ENCODE measurements at places on chromosomes 1 and 21. TPM values are rescaled to one million over a fixed set of nuclear protein-coding genes. Genes with fewer than 3 reads are reported as not detected.
A peak's percentile ranks its signal among the peaks of the same experiment; 100 is the strongest.

The FAM72D gene
- 8.3 TPM for total RNA-seq

The OR6K3 gene
- total RNA-seq: not detected

The FCRL5 gene
- total RNA-seq: not detected

The TRIM17 gene
- 55.5 TPM for total RNA-seq

DNA sequence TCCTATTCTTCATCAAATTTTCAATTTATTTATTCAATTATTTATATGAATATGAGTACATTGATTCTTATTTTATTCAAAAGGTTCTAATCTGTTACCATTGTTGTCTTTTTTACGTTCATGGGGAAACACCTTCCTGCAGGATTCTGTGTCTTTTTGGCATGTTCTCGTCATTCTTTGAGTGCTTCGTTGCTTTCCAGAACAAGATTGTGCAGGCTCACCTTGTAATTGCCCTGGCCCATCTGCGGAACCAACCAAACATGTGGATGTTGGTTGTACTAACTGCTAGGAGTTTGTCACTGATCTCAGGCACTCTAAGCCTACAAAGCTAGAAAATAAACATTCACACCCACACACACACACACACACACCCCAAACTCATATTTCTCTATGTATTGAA lies 182.1 kb downstream of the TTLL7 start:
- H3K36me3 ChIP-seq: no peaks in the 10 kb centered on the region
- DNase-seq: no peak
- H3K4me3 ChIP-seq: no peak overlapping the region

DNA sequence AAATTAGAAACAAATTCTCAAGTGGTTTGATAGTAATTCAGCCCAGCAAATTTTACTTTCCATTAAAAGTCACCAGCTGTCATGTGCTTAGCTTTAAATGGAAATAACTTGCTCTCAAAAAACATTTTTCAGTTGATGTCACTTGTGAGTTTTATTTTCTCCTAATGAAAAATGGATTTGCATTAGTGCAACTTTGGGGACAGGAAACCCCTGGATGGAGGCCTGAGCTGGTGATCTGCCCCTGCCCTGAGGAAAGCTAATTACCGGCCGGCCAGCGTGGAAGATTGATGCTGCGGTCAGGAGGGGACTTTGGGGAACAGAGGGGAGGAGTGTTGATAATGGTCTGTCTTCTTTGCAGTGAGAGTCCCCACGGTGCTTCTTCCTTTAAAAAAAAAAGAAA lies 66.8 kb upstream of the ANGPTL1 start:
- no peak for DNase-seq
- no peaks in the 10 kb centered on the region for H3K4me1 ChIP-seq
- H3K4me3 ChIP-seq: no peak overlapping the region
- H3K27ac ChIP-seq: no peak overlapping the region
- H3K27me3 ChIP-seq: no peaks in the 10 kb centered on the region
- H3K36me3 ChIP-seq: no peaks in the 10 kb centered on the region

- DNase-seq: no peak
- H3K27me3 ChIP-seq: no peaks in the 10 kb centered on the region
- no peak overlapping the region for H3K27ac ChIP-seq
- H3K4me1 ChIP-seq: peaks cover 4% of the 10 kb centered on the region
- H3K36me3 ChIP-seq: no peaks in the 10 kb centered on the region
These were observed 14.7 kb downstream of the MTHFR start for GRCh38 chr1:11790880-11791715.

- DNase-seq: no peak
- no peak overlapping the region for H3K27ac ChIP-seq
- peaks cover 43% of the 10 kb centered on the region for H3K4me1 ChIP-seq
- peaks cover 7% of the 10 kb centered on the region for H3K27me3 ChIP-seq
- H3K36me3 ChIP-seq: no peaks in the 10 kb centered on the region
- no peak overlapping the region for H3K4me3 ChIP-seq
These were observed 2.5 kb downstream of the FOXO6 start for GRCh38 chr1:41363591-41364320.

DNA sequence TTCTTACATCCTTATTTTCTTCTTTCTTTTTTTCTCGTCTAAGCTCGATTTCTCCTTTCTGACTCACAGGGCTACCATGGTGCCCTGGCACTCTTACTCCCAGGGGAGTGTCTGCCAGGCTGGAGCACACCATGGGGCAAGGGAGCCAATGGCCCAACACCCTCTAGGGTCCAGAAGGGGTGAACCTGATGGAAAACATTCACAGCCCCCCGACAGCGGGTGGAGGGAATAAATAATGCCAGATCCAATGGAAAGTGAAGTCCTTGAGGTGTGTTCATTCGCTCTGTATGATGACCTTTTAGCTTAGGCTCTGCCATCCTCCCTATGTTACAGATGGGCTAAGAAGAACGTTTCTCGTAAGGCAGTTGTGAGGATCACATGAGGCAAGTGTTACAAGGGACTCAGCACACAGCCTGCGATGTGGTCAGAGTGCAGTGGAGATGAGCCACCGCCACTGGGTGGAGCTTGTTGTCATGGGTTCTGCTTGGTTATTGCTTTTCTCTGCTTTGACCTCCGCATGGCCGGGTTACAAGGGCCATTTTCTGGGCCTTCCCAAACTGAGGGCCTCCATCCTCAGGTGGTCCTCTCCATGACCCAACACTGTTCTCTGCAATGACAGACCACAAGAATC lies 3.5 kb upstream of the FCMR start:
- H3K4me1 ChIP-seq: peaks cover 19% of the 10 kb centered on the region
- H3K4me3 ChIP-seq: no peak overlapping the region
- no peaks in the 10 kb centered on the region for H3K27me3 ChIP-seq
- H3K27ac ChIP-seq: no peak overlapping the region

DNA sequence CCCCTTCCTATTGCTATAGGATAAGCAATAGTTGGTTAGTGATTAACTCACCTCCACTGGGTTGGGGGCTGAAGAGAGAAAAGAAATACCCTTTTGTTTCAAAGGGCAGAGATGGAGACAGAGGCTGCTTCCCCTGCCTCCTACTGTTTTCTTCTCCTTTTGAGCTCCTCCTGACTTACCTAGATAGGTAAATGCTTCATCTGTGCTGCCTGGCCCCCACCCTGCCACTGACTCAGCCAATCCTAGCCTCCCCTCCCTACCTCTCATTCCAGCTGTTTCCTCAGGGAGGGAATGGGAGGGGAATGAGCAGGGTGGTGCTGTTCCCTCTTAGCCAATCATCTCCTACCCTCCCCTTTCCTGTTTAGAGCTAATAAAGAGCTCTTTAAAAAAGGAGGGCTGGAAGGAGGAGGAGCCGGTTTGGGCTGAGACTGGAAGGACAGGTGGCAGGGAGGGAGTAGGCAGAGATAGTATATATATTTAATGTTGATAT lies at the start of gene C1orf116:
TSS of gene C1orf116 (minus strand) at position 229 of the 490 bp plus-strand sequence. CDS start 5,158 bp downstream, outside the sequence.
- H3K27ac ChIP-seq: peak within 1 kb of the TSS; percentile 83
- peak within 1 kb of the TSS; percentile 50 for H3K4me3 ChIP-seq
- H3K36me3 ChIP-seq: no peaks in the 10 kb centered on the region

DNA sequence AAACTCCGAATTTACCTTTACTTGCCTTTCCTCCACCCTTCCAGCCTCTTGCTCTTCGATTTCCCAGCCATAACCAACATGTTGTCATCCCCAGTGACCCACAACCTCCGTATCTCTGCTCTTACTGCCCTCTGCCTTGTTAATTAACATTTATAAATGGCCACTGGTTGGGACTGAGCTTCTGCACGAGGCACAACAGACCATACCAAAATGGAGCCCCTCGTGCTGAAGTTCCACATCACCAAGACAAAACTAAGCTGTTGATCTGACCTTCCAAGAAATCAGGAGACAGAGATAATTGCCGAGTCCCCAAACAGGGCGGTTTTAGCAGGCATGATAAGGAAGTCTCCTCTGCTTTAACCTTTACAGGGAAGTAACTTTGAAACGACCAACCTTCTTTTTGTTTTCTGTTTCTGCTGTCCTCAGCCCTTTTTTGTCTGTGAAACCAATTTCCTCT lies 71.9 kb downstream of the NMNAT2 start:
- H3K4me3 ChIP-seq: no peak overlapping the region
- no peaks in the 10 kb centered on the region for H3K4me1 ChIP-seq
- H3K27ac ChIP-seq: no peak overlapping the region
- no peaks in the 10 kb centered on the region for H3K36me3 ChIP-seq

DNA sequence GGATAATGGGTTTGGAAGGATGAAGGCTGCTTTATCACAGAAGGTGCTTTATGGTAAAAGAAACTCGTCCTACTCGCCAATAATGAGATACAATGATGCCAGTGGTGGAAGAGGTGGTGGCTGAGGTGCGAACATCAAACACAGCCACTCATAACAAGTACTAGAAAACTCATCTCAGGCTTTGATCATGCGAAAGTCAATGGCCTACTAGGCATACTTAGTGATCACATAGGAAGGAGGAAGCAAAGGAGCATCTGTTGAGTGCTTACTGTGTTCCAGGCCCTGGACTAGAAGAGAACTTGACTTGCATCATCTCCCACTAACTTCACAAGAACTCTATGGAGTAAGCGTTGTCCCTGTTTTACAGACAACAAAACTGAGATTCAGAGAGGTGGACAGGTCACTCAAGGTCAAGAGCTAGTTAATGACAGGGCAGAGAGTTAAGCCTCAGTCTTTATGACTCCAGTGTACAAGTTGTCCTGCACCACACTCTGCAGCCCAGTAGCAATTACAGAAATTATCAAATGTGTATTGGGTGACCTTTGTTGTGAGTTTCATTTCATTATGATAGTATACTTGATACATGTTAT lies 33.6 kb downstream of the RUNX1 start:
- H3K36me3 ChIP-seq: peaks cover 25% of the 10 kb centered on the region
- peak overlapping the region; percentile 88 for H3K27ac ChIP-seq
- H3K4me3 ChIP-seq: no peak overlapping the region

DNA sequence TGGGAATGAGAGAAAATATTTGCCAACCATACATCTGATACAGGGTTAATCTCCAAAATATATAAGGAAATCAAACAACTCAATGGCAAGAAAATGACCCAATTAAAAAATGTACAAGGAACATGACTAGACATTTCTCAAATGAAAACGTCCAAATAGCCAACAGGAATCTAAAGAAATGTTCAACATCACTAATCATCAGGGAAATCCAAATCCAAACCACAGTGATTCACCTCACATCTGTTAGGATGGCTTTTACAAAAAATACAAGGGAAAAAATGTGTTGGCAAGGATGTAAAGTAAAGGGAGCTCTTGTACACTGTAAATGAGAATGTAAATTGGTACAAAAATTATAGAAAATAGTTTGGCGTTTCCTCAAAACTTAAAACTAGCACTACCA lies 54.7 kb upstream of the ZRANB2 start:
- H3K27me3 ChIP-seq: no peaks in the 10 kb centered on the region
- H3K36me3 ChIP-seq: no peaks in the 10 kb centered on the region
- H3K4me3 ChIP-seq: no peak overlapping the region
- H3K27ac ChIP-seq: no peak overlapping the region
- no peaks in the 10 kb centered on the region for H3K4me1 ChIP-seq
- DNase-seq: no peak

DNA sequence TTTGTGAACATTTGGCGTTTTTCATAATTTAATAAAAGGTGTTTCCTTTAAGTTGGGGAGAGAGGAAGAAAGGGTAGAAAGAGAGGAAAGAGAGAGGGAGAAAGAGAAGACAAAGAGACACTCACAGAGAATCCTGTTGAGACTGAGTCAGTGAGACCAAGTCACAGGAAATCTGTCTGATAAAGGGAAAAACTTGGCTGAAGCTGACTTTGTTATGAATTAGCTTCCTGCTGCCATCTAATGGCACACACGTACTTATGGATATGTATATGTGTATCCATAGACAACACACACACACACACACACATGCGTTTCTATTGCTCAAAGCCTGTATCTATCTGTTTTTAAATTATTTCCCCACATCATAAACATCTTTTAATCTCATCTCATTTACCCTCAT lies 42.5 kb upstream of the DISC1 start:
- H3K4me3 ChIP-seq: no peak overlapping the region
- H3K36me3 ChIP-seq: no peaks in the 10 kb centered on the region
- DNase-seq: no peak
- no peaks in the 10 kb centered on the region for H3K4me1 ChIP-seq

GRCh38 chr1:183040547-183040971 lies 17.3 kb downstream of the LAMC1 start:
- H3K27me3 ChIP-seq: no peaks in the 10 kb centered on the region
- H3K4me3 ChIP-seq: no peak overlapping the region
- H3K4me1 ChIP-seq: peaks cover 14% of the 10 kb centered on the region

- peaks cover 14% of the 10 kb centered on the region for H3K4me1 ChIP-seq
- H3K4me3 ChIP-seq: no peak overlapping the region
- H3K36me3 ChIP-seq: no peaks in the 10 kb centered on the region
- H3K27me3 ChIP-seq: no peaks in the 10 kb centered on the region
- no peak for DNase-seq
- no peak overlapping the region for H3K27ac ChIP-seq
These were observed 19.5 kb upstream of the PWP2 start for GRCh38 chr21:44087426-44088400.

DNA sequence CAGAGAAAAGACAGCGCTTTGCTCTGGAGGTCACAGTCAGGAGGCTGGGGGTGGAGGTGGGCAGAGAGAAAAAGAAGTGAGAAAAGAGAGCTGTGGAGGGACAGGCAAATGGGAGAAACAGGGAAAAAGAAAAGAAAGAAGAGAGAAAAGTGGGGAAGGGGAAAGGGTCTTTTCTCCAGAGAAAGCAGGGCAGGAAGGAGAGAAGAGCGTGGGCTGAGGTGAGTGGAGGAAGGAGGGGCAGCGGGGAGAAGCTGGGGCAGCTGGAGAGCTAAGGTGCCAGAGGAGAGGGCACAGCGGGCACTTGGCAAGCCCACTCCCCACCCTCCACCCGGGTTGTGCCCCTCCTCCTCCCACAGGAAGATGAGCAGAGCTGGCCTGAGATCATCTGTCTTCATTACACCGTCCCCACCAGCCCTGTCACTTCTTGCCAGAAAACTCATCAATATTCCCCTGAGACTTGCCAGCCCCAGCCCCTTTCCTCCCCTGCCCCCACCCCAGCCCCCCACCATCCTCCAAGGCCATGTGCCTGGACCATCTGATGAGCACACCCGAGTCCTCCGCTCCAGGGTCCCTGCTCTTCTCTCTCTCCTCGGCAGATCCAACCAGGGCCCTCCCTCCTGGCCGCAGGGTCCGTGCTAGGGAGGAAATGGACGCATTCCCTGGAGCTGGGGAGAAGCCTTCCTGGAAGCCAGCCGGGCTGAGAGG lies 17.0 kb upstream of the BLACAT1 start:
- peaks cover 8% of the 10 kb centered on the region for H3K4me1 ChIP-seq
- H3K27ac ChIP-seq: no peak overlapping the region
- no peak overlapping the region for H3K4me3 ChIP-seq
- H3K36me3 ChIP-seq: no peaks in the 10 kb centered on the region
- DNase-seq: no peak

DNA sequence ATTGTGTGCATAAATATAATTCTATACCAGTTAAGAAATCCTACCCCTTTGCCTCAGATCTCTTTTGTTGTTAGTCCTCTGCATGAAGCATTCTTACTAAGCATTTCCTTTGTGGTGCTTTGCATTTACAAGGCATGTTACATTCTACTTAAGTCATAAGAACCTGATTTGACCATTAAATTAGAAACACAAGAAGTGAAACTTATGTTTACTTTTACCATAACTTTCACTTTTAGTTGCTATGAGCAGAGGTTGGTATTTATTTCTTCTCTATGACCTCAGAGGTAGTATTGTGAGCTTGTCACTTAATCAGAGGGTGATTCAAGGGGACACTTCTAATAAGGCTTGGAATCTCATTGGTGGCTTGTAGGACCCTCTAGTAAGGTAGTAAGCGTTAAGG lies 9.0 kb downstream of the FAM20B start:
- no peak for DNase-seq
- peaks cover 95% of the 10 kb centered on the region for H3K4me1 ChIP-seq
- H3K4me3 ChIP-seq: no peak overlapping the region
- peak overlapping the region; percentile 42 for H3K27ac ChIP-seq
- H3K36me3 ChIP-seq: no peaks in the 10 kb centered on the region

All from PC-9 (cell line).